ENCODE measurements at places on chromosomes 5 and 9. TPM values are rescaled to one million over a fixed set of nuclear protein-coding genes. Genes with fewer than 3 reads are reported as not detected.

DNA sequence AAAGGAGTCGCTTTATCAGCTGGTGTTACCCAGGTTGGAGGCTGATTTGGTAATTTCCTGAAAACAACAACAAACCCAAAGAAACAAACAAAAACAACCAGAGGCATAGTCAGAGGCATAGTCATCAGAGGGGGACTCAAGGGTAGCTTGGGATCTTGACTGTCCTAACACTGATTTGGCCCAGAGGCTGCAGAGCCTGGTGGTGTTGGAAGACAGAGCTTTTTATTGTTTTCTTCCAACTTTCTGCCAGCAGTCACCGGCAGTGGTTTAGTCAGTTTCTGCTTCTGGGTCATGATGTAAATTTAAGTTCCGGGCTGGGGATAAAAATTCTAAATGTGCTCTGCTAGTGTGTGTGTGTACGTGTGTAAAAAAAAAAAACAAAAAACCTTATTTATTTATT is 23.5 kb upstream of the NKX2-5 start:
- H3K27me3 ChIP-seq: no peaks in the 10 kb centered on the region
- H3K4me3 ChIP-seq: no peak overlapping the region
- no peak overlapping the region for H3K27ac ChIP-seq
- no peaks in the 10 kb centered on the region for H3K4me1 ChIP-seq
- no peak for DNase-seq
- no peaks in the 10 kb centered on the region for H3K36me3 ChIP-seq

GRCh38 chr9:117444501-117444900 is 29.6 kb upstream of the ASTN2 start:
- no peak overlapping the region for H3K4me3 ChIP-seq
- no peak for DNase-seq
- no peak overlapping the region for H3K27ac ChIP-seq
- H3K27me3 ChIP-seq: no peaks in the 10 kb centered on the region
- no peaks in the 10 kb centered on the region for H3K4me1 ChIP-seq
- no peaks in the 10 kb centered on the region for H3K36me3 ChIP-seq

GRCh38 chr5:82657033-82657699 is 379.0 kb upstream of the RPS23 start:
- no peak overlapping the region for H3K4me3 ChIP-seq
- no peaks in the 10 kb centered on the region for H3K4me1 ChIP-seq
- H3K27me3 ChIP-seq: no peaks in the 10 kb centered on the region
- no peak overlapping the region for H3K27ac ChIP-seq

DNA sequence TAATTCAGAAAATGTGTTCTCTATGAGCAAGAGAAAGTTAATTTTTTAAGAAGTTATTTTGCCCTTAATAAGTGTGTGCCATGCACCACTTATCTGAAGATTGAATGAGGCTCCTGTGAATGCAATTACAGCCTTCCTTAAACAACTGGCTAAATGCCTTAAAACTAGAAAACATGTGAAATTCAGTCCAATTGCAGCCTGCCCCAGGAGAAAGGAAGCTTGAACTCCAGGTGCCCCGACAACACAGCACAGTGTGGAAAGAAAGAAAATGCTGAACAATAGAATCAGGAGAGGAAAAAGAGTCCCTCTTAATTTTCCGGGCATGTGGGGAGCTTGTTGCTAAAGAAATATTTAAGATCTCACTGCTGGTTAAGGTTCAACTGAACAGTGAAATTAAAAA is 8.8 kb downstream of the LHFPL2 start:
- peaks cover 5% of the 10 kb centered on the region for H3K27me3 ChIP-seq
- H3K4me1 ChIP-seq: no peaks in the 10 kb centered on the region
- H3K36me3 ChIP-seq: no peaks in the 10 kb centered on the region
- H3K27ac ChIP-seq: no peak overlapping the region

GRCh38 chr5:994272-994607 is 14.4 kb upstream of the NKD2 start:
- H3K27me3 ChIP-seq: no peaks in the 10 kb centered on the region
- peaks cover 5% of the 10 kb centered on the region for H3K4me1 ChIP-seq
- H3K27ac ChIP-seq: no peak overlapping the region
- H3K4me3 ChIP-seq: no peak overlapping the region

GRCh38 chr5:116557669-116558271 is 16.9 kb downstream of the SEMA6A start:
- no peak overlapping the region for H3K27ac ChIP-seq
- no peaks in the 10 kb centered on the region for H3K27me3 ChIP-seq
- DNase-seq: no peak
- H3K36me3 ChIP-seq: no peaks in the 10 kb centered on the region

The BTNL8 gene
- not detected for total RNA-seq

The PTGES gene
- not detected for total RNA-seq

The FBXL7 gene
- not detected for total RNA-seq

The INSL4 gene
- total RNA-seq: not detected

The GRIA1 gene
- not detected for total RNA-seq

The SH3RF2 gene
- 4.5 TPM for total RNA-seq
